ENCODE measurements at places on chromosomes 1 and 21. TPM values are rescaled to one million over a fixed set of nuclear protein-coding genes. Genes with fewer than 3 reads are reported as not detected.

The STMN1 gene
- 13.9 TPM for total RNA-seq

The NR5A2 gene
- 2.1 TPM for total RNA-seq

The CFHR3 gene
- not detected for total RNA-seq

The ADGRB2 gene
- total RNA-seq, result 14.0 TPM

The ASCL5 gene
- not detected for total RNA-seq

The PLEKHN1 gene
- 0.38 TPM for total RNA-seq

The ZSCAN20 gene
- 5.2 TPM for total RNA-seq

The C1orf141 gene
- total RNA-seq, result not detected

The ADSS2 gene
- 16.5 TPM for total RNA-seq
